ENCODE measurements at places on chromosomes 12 and 14.

- DNase-seq: no peak
Observed at GRCh38 chr14:23568021-23568599, 519 bp upstream of the AP1G2 start.

DNA sequence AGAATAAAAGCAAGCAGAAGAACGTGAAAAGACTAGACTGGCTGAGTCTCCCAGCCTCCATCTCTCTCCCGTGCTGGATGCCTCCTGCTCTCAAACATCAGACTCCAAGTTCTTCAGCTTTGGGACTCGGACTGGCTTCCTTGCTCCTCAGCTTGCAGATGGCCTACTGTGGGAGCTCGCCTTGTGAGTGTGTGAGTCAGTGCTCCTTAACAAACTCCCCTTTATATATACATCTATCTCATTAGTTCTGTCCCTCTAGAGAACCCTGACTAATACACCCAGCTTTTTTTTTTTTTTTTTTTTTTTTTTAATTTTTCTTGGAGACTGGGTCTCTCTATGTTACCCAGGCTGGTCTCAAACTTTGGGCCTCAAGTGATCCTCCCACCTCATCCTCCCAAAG lies 46.9 kb downstream of the ACTN1 start:
- no peak for DNase-seq

DNA sequence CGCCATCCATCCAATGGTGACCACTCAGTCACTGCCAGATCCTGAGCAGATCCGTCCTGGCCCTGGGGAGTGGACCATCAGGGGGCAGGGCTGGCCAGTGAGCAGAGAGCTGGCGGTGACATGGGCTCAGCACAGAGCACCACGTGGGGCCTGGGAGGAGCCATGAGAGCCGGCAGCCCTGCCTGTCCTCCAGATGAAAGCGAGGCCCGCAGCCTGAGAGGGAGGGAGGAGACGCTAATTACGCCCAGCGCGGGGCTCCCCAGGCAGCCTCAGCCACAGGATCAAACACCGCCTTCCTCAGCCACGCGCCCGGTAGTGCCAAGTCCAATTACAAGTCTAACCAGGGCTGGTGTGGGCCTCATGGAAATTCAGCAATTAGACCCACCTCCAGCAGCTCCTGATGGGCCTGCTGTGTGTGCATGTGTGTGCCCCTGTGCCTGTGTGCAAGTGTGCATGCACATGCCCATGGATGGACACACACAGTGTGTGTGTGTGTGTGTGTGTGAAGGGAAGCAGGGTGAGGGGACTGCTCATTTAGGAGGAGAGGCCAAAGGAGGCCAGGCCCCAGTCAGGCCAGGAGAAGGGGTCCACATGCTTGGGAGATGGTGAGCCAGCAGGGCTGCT lies 68.0 kb downstream of the KIF26A start:
- DNase-seq: no peak

DNA sequence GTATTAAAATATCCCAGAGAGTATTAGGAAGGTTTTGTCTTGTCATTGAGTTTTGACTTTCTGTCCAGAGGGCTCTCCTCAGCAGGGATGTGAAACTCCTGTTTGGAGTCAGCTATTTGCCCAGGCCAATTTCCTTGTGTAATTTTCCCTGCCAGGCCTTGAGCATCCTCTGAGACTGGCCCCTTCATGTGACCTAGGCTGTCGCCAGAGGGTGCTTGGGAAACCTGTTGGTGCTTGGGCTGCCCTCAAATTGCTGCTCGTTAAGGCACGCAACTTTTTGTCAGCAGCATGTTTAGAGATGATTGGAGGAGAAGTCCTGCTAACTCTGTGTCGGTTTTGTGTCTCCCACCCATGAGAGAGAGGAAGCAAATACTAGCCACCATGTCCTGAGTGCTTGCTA lies 39.1 kb downstream of the IQSEC3 start:
- DNase-seq: no peak

DNA sequence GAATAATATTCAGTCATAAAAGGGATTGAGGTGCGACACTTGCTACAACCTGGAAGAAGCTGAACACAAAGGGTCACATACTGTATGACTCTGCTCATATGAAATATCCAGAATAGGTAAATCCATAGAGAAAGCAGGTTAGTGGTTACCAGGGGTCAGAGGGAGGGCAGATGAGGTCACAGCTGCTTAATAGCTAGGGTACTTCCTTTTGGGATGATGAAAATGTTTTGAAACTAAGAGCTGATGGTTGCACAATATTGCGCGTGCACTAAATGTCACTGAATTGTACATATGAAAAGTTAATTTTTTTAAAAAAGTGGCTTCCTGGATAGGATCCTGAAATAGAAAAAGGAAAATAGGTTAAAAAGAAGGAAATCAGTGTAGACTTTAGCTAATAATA lies 23.8 kb downstream of the NEUROD4 start:
- DNase-seq: no peak

- no peak for DNase-seq
Observed at GRCh38 chr14:99513183-99513694, 32.0 kb downstream of the CCNK start.

DNA sequence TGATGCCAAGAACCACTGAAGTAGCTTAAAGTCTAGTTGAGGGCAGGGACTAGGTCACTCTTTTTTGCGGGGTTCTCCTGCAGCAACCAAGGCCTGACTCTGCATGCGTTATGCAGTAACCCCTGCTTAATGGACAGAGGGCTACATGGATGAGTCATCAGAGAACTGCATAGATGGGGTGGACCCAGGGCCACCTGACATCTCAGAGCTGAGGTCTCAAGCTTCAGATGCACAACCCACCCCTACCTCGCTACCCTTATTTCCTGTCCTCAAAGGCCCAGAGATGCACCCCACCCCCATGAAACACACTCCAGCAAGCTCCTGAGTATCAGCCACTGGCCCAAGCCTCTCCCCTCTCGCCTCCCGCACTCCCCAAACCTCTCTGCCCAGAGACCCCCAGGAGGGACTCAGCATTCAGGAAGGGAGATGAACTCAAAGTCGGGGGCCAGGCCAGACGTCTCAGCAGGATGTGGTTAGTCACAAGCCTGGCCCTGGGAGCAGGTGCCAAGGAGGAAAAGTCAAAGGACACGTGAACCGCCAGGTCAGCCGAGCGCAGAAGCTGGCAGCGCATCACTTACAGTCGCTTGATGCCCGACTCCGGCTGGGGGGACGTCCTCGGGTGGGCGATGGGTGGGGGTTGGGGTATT lies 25.8 kb downstream of the SNRNP35 start:
- DNase-seq: no peak

GRCh38 chr12:65986047-65986446 lies 144.5 kb downstream of the LLPH start:
- no peak for DNase-seq

- DNase-seq: no peak
Observed at GRCh38 chr12:60308366-60308991, 712.6 kb downstream of the SLC16A7 start.

Measured in stimulated activated CD4-positive, alpha-beta T cell treated with anti-CD3 and anti-CD28 coated beads, Interleukin-4, amount 100 ng/mL, for 1 hour (primary cell).